ENCODE measurements at places on chromosomes 16 and 17. TPM values are rescaled to one million over a fixed set of nuclear protein-coding genes. Genes with fewer than 3 reads are reported as not detected.

DNA sequence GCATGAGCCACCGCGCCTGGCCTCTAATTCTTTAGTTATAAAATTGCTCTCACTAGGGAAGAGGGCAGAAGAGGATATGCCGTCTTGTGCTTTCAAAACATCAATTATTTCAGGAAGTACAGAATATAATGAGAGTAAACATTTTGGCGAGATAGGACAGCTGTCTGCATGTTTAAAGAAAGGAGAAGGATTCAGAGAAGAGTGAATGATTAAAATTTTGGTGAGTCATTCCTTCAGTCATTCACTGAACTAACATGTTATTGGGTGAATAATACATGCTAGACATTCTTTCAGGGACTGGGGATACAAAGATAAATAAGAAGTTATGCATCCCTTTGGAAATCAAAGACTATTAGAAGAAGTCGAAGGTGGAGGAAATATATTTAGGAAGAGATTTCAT is 590.3 kb upstream of the GOT2 start:
- no peak for DNase-seq

DNA sequence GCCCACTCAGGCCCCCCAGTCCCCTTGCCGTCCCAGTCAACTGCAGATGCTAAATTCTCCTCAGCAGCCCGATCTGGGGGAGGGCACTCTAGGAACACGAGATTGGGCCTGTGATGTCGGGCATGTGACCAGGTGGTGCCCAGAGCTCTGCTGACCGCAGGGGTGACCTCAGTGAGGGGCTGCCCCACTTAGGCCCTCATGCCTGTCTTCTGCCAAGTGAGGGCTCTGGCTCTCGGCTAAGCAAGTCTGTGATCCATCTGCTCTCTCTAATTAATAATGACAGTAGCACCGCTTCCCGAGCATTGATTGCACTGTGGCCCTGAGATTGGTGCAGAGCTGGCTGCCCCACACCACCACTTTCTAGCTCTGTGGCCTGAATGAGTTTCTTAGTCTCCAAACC is 138.8 kb downstream of the MRM1 start:
- DNase-seq, result no peak

GRCh38 chr17:12078791-12079190 is 58.1 kb downstream of the MAP2K4 start:
- DNase-seq, result no peak

DNA sequence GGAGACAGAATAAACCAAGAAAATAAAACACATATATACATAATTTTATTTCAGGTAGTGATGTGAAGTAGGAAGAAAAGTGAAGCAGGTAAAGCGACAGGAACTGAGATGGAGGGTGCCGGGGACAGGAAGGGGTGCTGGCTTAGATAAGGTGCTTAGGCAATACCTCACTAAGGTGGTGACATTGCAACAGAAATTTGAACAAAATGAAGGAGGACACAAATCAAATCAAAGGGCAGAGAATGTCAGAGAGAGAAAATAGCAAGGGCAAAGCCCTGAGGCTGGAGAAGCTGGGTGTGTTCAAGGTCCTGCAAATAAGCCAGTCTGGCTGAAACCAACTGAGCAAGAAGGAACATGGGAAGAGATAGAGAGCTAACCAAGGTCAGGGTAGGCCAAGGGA is 5.0 kb upstream of the CDYL2 start:
- no peak for DNase-seq

DNA sequence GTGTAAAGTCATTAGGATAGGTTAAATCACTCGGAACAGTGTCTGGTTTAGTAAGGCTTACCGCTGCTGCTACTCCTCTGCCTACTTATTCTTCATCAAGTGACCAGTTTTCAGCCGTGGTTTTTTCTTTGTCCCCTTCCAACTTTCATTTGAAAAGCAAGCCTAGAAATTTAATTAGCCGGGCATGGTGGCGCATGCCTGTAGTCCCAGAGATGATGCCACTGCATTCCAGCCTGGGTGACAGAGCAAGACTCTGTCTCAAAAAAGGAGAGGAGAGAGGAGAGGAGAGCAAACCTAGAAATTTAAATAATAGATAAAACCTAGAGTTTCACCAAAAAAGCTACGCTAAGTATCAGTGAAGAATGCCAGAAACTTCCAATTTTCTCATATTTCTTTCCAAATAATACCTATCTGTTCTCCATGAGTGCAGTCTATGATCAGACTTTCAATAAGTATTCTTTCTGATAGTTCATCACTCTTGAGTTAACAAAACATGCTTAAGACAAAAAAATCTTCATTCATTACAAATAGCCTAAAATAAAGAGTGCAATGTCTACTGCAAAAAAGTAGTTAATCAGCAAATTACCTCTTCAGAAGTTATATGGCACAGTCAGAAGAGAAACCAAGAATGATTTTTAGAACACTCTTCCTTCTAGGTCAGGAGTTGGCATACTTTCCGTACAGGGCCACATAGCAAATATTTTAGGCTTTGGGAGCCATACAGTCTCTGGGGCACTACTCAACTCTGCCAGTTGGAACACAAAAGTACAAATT is 15.1 kb downstream of the ANKFY1 start:
- no peak for DNase-seq

- DNase-seq, result no peak
Measured at GRCh38 chr17:63447471-63448009, 1.4 kb upstream of the CYB561 start.

- DNase-seq, result no peak
Measured at GRCh38 chr16:8669481-8669880, 4.9 kb upstream of the ABAT start.

GRCh38 chr17:42975265-42975664 is 4.6 kb downstream of the PTGES3L start:
- DNase-seq, result no peak

- DNase-seq, result no peak
Measured at GRCh38 chr17:1313270-1314005, 34.0 kb downstream of the TRARG1 start.

- DNase-seq, result no peak
Measured at GRCh38 chr16:27323781-27324561, 10.2 kb downstream of the IL4R start.

DNA sequence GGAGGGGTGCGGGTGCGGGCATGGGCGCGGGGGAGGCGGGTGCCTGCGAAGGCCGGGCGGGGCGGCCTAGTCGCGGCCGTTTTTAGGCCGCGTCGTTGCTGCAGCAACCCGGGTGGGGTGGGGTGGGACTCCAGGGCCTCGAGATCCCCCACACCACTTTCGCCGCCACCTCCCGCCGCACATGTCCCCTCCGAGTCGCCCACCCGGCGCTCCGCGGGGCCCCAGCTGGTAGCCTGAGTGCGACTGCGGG is 11.3 kb downstream of the TBX2 start:
- no peak for DNase-seq

DNA sequence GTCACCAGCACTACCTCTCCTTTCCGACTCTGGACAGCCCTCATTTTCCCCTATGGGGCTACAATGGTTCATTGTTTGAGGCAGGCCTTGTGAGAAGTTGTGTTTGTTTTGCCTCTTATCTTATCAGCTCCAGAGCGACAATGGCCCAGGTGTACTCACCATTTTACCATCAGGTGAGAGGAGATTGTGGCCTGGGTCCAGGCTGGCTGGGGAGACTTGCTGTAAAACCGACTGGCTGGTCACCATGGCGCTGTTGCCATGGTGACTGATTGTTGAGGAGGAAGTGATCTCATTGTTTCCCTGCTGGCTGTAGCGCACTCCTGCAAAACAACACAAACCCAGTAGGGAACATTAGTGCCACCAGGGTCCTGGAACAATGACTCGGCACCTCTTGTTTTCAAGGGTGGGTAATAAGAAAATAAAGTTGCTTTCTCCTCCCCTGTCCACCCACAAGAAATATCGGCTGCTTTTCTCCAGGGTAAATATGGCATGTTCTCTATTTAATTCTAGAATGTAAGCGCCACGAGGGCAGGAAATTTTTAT is 34.4 kb downstream of the HNF1B start:
- no peak for DNase-seq

- DNase-seq, result no peak
Measured at GRCh38 chr17:71127416-71127815, 958.1 kb downstream of the KCNJ2 start.

Gene CMTM2
- total RNA-seq, result 0.55 TPM

Gene ANKRD40CL
- not detected for total RNA-seq

Gene CALB2
- total RNA-seq, result not detected

Gene LDHD
- total RNA-seq, result 14.4 TPM

Measured in upper lobe of left lung (tissue), 6 donors.